Fibroblast of skin of right biceps (primary cell): ENCODE measurements at places on chromosomes 4 and X.

- DNase-seq: no peak
Observed at GRCh38 chrX:78957768-78958130, 12.6 kb downstream of the P2RY10 start.

GRCh38 chr4:48899432-48899749 is 7.2 kb downstream of the OCIAD2 start:
- DNase-seq: no peak

GRCh38 chrX:13747836-13748235 is 13.3 kb downstream of the OFD1 start:
- peak; percentile 58 for DNase-seq

DNA sequence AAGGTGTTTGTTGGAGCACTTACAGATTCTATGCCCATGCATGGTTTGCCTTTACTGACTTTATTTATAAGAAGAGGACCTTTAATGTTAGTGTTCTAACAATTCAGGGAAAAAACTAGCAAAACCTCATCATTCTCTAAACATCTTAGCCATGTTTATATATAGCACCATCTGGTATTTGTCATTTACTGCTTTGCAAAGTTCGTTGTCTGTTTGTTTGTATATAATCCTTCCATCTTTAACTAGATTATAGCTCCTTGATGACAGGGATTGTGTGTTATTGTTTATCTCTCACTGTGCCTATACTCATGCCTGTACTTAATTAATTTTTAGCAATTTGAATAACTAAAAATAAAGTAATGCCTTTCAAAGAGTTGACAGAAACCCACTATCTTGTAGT is 170.6 kb upstream of the PACRGL start:
- no peak for DNase-seq

GRCh38 chr4:17846266-17846665 is 35.5 kb downstream of the NCAPG start:
- DNase-seq: peak; percentile 35

DNA sequence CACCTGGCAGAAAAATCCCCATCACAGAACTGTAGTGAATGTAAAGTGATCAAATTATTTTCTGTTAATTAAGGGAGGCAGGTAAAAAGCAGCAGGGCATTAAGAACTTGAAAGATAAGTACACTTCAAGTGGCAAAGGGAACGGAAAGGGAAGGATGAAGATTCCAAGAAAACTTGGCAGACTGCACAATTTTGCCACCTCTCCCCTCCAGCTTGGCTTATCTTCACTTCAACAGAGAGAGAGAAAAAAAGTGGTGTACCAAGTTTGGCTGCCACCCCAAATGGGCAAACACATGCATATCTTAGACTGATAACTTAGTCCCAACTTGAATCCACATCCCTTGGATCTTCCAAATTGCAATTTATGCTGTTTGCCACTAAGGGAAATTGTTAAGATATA is 598.1 kb upstream of the ACTRT1 start:
- DNase-seq: no peak

GRCh38 chr4:15657366-15657765 is 2.2 kb upstream of the FBXL5 start:
- no peak for DNase-seq

DNA sequence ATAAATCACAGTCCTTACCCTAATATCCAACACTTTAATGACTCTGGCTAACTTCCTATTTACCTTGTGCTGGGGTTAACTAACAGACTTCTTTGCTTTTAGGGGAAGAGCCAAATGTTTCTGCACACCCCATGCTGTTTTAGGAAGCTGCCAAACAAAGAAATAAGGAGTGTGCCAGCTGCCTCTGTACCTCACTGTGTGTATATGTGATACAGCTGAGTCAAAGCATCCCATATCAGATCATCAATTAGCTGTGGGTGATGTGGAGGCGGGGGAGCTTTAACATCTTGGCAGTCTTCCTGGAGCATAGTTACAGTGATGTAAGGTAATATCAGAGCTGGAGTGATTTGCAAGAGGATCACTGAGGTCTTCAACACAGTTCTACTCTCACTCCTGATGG is 95.4 kb downstream of the COL25A1 start:
- DNase-seq: peak; percentile 91

- DNase-seq: no peak
Observed at GRCh38 chrX:96907516-96908272, 24.0 kb downstream of the RPA4 start.
